ENCODE measurements at places on chromosomes 2 and 18. TPM values are rescaled to one million over a fixed set of nuclear protein-coding genes. Genes with fewer than 3 reads are reported as not detected.

GRCh38 chr18:58351776-58352175 lies 277.1 kb downstream of the ALPK2 start:
- DNase-seq, result no peak
- no peaks in the 10 kb centered on the region for H3K4me1 ChIP-seq
- H3K27ac ChIP-seq, result no peak overlapping the region
- H3K4me3 ChIP-seq, result no peak overlapping the region
- H3K27me3 ChIP-seq, result no peaks in the 10 kb centered on the region
- H3K36me3 ChIP-seq, result peaks cover 4% of the 10 kb centered on the region

DNA sequence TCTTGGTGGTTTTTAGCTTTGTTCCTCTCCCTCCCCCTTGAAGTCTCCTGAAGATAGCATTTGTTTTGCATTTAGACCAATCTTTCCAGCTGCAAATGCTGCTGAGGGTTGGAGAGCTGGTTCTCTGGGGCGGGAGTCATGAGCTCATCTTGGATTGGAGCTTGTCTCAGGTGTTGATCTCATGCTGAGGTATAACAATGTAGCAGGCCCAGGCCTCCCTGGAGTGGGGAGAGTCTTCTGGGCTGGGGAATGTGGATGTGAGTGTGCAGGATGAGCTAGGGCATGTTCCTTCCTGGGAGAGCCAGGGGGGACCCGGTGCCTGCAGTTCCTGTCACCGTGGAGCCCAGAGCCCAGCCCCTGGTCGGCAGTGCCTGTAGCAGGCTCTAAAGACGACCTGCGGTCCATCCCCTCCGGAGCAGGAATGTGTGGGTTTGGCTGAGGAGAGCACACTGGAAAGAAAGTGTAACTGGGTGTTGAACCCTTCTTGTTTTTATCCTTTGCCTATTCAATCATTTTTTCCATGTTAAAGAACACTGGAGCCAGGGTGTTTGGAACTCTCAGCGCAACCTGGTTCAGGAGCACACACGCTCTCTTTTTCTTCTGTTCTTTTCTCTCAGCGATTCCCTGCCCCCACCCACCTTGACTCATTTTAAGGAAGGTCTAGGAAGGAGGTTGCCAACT lies 2.7 kb downstream of the ZNF532 start:
- no peak overlapping the region for H3K4me3 ChIP-seq
- DNase-seq, result peak; percentile 38

- H3K36me3 ChIP-seq, result peaks cover 2% of the 10 kb centered on the region
- H3K27ac ChIP-seq, result no peak within 1 kb of the TSS
- DNase-seq, result peak; percentile 97
Measured at GRCh38 chr2:10122500-10123280, at the start of gene RRM2. TSS of gene RRM2 (plus strand) at chr2:10122739. CDS start at chr2:10122799, 60 bp downstream.

GRCh38 chr2:58427572-58428095 lies 186.5 kb upstream of the FANCL start:
- DNase-seq, result peak; percentile 88
- no peaks in the 10 kb centered on the region for H3K27me3 ChIP-seq
- H3K27ac ChIP-seq, result no peak overlapping the region
- peaks cover 10% of the 10 kb centered on the region for H3K4me1 ChIP-seq
- peak overlapping the region; percentile 48 for H3K4me3 ChIP-seq

The TUBB8B gene
- not detected for total RNA-seq

DNA sequence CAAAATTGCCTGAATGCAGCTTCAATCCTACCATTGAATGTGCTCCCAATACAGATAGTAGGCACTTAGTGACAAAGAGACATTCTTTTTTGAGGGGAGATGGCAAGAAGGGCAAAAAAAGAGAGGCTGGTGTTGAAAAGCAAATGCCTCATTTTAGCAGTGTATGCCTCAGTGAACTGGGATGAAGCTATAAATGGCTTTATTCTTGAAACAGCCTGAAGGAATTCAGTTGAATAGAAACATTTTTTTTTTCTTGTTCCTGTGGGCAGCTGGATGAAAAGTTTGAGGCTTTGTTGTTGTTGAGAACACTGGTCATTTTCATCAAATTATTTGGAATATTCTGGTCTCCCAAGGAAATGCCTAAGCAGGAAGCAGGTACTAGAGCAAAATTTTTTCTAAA lies 228.9 kb downstream of the RNF144A start:
- H3K27ac ChIP-seq, result no peak overlapping the region
- no peaks in the 10 kb centered on the region for H3K27me3 ChIP-seq
- no peak for DNase-seq
- H3K36me3 ChIP-seq, result no peaks in the 10 kb centered on the region
- H3K4me3 ChIP-seq, result no peak overlapping the region
